CD8-positive, alpha-beta memory T cell (primary cell): ENCODE measurements at places on chromosomes 1 and 21.

GRCh38 chr1:229381234-229381633 is 38.4 kb upstream of the CCSAP start:
- no peak for DNase-seq

GRCh38 chr21:36113647-36114428 is 21.0 kb upstream of the CBR3 start:
- peak; percentile 85 for DNase-seq

DNA sequence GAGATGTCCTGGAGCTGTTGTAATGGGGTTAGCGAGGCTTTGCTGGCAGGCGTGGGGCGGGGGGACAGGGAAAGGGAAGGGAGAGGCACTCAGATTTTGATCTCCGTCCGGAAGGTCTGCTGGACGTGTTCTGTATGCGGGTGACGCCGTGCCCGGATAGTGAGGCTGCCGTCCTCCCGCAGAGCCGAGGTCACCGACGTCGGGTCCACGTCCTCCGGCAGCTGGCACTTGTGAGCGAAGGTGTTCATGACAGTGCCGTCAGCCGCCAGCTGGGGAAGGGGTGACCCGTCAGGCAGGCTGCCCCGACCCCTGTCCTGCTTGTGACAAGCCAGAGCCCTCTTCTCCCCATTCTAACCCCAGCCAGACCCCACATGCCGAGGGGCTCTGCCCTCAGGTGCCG is 2.4 kb downstream of the HSPB7 start:
- no peak for DNase-seq

DNA sequence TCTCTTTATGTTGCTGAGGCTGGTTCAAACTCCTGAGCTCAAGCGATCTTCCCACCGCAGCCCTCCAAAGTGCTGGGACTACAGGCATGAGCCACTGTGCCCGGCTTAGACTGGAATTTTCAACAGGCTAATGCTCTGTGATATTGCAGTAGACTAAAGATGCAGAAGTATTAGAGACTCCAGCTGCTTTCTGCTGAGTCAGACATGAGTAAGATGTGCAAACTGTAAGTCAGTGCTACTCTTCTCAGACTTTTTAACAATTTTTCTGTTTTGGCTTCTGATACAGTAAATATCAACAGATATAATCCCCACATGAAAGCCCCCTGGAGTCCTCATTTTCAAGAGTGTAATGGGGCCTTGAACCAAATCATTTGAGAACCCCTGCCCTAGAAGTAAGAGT is 29.3 kb upstream of the NLRP3 start:
- DNase-seq, result no peak

DNA sequence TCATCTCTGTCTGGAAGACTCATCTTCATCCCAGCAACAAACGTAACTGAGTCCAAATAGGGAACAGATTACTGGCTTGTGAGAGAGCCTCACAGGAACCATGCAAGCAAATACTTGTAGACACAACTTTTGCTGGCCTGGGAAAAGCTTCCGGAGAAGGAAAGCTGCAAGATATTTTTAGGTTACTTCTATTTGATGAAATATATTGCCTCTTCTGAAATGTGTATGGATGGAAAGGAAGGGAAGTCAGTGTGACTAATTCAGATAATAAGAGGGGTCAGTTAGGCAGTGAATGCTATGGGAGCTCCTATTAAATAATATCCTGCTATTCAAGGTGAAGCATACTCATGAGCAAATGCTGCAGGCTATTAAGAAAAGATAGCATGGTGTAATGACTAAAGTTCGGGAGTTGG is 20.4 kb upstream of the FGGY start:
- DNase-seq, result no peak
